Peyer's patch (tissue), 4 donors: ENCODE measurements at places on chromosomes 13 and 19. TPM values are rescaled to one million over a fixed set of nuclear protein-coding genes. Genes with fewer than 3 reads are reported as not detected.

Gene FFAR2
- total RNA-seq: 1.0 TPM

Gene CCDC122
- 2.5 TPM for total RNA-seq

Gene APC2
- 0.27 TPM for total RNA-seq

Gene ZNF628
- total RNA-seq: 47.0 TPM

Gene COMP
- not detected for total RNA-seq

Gene RXFP2
- not detected for total RNA-seq

Gene FXYD3
- total RNA-seq: 1,418 TPM

Gene ZNF816
- 17.4 TPM for total RNA-seq

Gene KLK8
- not detected for total RNA-seq

Gene SIGLECL1
- total RNA-seq: not detected

Gene TUBA3C
- total RNA-seq: not detected

Gene HNRNPL
- total RNA-seq: 192 TPM

Gene ZNF606
- 18.5 TPM for total RNA-seq

Gene FBXO17
- total RNA-seq: 3.7 TPM

Gene KLK7
- not detected for total RNA-seq

Gene NANOS2
- not detected for total RNA-seq

Gene MBD3L3
- total RNA-seq: not detected

Gene TGFBR3L
- not detected for total RNA-seq

Gene ATXN8OS
- total RNA-seq: not detected

Gene SIGLEC12
- not detected for total RNA-seq
